ENCODE measurements at places on chromosomes 13 and 19. TPM values are rescaled to one million over a fixed set of nuclear protein-coding genes. Genes with fewer than 3 reads are reported as not detected.

The KIR3DL2 gene
- not detected for total RNA-seq

The CYP4F3 gene
- 0.16 TPM for total RNA-seq

The TEX101 gene
- not detected for total RNA-seq

The ZNF132 gene
- 21.7 TPM for total RNA-seq

The HIF3A gene
- total RNA-seq = 6.4 TPM

The TSKS gene
- 0.31 TPM for total RNA-seq

The THSD8 gene
- 0.62 TPM for total RNA-seq

The STAP2 gene
- total RNA-seq = 2.8 TPM

The LIG4 gene
- 19.8 TPM for total RNA-seq

The PGPEP1 gene
- 14.2 TPM for total RNA-seq

The SLC10A2 gene
- total RNA-seq = not detected

The LGI4 gene
- total RNA-seq = 14.2 TPM

The LYPD3 gene
- not detected for total RNA-seq

The C19orf53 gene
- 15.8 TPM for total RNA-seq

The CYP4F2 gene
- total RNA-seq = not detected

The IGFL1 gene
- total RNA-seq = not detected

The AKAP11 gene
- 87.0 TPM for total RNA-seq

The PSG3 gene
- total RNA-seq = not detected

The PRR36 gene
- 4.1 TPM for total RNA-seq

The ZSCAN4 gene
- total RNA-seq = not detected

The PVR gene
- total RNA-seq = 26.5 TPM

The ZNF560 gene
- 0.31 TPM for total RNA-seq

The CEACAM7 gene
- total RNA-seq = not detected

The SHISA7 gene
- 4.2 TPM for total RNA-seq

The ZNF729 gene
- total RNA-seq = not detected

The RASGRP4 gene
- total RNA-seq = 0.16 TPM

The ZNF835 gene
- 7.8 TPM for total RNA-seq

The CKM gene
- total RNA-seq = 1.2 TPM

The CD33 gene
- 0.16 TPM for total RNA-seq
